Endothelial cell (in vitro differentiated cells): ENCODE measurements at places on chromosomes 5 and 9.

GRCh38 chr5:27472871-27473270 lies 434.5 kb upstream of the CDH9 start:
- DNase-seq = no peak

GRCh38 chr5:83034528-83035207 lies 42.5 kb downstream of the TMEM167A start:
- DNase-seq = no peak

GRCh38 chr5:144230806-144231205 lies 60.1 kb downstream of the KCTD16 start:
- no peak for DNase-seq

DNA sequence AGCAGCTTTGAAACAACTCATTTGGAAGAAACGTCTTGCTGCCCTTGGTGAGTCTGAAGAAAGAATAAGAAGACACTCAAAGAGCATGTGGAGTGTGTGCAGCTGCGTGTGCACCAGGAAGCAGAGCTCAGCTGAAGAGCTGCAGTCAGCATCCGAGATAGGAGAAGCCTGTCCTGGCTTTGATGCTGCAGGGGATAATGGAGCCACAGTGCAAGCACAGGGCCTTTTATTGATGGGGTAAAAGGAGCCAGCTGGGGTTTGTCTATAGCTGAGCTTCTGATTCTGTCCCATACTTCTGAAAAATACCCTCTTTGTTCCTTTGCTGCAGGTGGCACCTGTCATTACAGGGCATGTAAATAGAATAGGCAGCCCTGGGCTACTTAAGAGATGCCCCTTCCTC lies 375.7 kb upstream of the ZNF462 start:
- no peak for DNase-seq

DNA sequence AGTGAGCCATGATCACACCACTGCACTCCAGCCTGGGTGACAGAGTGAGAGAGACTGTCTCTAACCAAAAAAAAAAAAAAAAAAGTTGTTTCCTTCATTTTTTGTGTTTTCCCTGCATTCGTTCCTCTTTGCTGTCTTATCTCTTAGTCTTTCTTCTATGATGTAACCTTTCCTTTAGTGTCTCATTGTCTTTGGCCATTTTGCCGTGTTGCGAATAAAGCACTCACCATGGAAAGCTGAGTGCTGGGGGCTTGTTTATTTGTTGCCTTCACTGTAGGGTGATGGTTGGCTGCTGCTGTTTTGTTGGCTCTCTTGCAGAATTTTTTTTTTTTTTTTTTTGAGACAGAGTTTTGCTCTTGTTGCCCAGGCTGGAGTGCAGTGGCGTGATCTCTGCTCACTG lies 7.7 kb downstream of the EHMT1 start:
- DNase-seq = no peak

DNA sequence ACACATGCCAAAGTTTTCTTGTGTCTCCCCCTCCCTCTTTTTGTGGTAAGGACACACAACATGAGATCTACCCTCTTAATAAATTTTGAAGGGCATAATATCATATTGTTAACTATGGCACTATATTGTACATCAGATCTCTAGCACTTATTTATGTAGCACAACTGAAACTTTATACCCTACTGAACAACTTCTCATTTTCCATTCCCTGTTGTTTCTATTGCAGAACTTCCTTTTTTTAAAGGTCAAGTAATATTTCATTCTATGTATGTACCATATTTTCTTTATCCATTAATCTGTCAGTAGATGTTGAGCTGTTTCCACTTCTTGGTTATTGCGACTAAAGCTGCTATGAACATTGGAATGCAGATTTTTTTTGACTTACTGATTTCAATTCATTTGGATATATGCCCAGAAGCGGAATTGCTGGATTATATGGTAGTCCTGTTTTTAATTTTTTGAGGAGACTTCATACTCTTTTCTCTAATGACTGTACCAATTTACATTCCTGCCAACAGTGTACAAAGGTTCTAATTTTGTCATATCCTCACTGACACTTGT lies 305.3 kb downstream of the PRR16 start:
- no peak for DNase-seq

DNA sequence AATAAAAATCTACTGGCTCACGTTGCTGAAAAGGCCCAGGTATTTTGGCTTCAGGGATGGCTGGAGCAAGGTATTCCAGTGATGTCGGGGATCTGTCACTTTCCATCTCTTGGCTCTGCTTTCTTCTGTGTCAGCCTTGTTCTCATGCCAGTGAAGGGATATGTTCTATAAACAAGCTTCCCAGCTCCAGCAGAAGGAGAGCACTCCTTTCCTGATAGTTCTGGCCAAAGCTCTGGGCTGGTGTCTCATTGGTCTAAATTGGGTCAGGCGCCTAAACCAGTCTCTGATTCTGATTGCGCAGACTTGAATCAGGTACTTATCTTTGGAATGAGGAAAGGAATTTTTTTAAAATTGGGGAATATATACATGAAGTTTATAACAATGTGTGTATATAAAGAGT lies 5.1 kb downstream of the SNX30 start:
- DNase-seq = no peak

GRCh38 chr5:158546748-158547147 lies 553.0 kb downstream of the EBF1 start:
- no peak for DNase-seq

- DNase-seq = no peak
Measured at GRCh38 chr5:143114481-143114880, 289.0 kb downstream of the NR3C1 start.

DNA sequence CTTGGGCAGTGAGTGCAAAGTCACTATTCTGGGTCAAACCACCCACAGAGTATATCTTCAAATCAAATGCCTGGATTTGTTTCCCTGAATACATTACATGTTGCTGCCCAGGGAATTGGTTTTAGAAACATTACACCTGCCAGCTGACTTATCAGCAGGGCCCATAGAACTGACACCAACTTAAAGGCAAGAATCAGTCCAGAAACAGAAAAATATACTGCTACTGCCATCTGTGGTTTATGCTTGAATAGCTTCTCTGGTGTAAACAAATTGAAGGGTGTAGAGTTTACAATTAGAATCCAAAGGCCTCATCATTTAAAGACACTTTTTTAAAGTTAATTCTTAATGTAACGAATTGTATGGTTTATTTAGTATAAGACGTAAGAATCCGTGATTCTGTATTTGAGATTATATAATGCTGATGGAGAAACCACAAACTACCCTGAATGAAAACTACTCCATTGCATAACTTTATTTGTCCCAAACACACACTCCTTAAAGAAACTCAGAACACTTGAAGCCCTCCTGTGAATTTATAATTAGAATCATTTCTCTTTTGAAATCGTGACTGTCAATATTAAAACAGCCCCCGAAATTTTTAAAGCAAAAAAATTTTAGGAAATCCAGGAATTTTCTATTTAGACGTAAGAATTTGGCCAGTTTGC lies 6.2 kb downstream of the NR6A1 start:
- DNase-seq = no peak

GRCh38 chr5:89816038-89816437 lies 593.5 kb downstream of the CETN3 start:
- DNase-seq = no peak

DNA sequence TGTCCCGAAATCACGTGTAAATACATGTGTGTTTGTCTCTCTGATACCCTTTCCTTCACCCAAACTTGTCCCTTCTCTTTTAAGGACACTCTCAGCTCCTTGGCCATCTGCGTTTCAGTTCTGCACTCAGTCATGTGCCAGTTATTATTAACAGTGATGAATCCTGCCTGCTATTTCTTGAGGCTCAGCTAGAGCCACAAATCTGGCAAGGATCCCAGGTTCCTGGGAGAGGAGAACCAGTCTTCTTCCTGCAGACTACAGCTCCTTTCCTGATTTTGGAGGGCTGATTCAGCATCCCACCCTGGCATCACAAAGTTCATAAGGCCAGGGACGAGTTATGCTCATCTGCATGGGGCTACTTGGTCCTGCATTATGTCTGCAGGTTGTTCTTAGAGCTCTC lies 5.6 kb downstream of the MAMDC2 start:
- no peak for DNase-seq

GRCh38 chr9:114059047-114059803 lies 18.9 kb downstream of the AMBP start:
- DNase-seq = no peak

- peak; percentile 75 for DNase-seq
Measured at GRCh38 chr5:173327948-173328843, at the start of gene STC2. STC2 (minus strand) TSS chr5:173328414; CDS start chr5:173328193, 221 bp downstream.

- DNase-seq = no peak
Measured at GRCh38 chr9:128232528-128233428, 29.6 kb downstream of the DNM1 start.

DNA sequence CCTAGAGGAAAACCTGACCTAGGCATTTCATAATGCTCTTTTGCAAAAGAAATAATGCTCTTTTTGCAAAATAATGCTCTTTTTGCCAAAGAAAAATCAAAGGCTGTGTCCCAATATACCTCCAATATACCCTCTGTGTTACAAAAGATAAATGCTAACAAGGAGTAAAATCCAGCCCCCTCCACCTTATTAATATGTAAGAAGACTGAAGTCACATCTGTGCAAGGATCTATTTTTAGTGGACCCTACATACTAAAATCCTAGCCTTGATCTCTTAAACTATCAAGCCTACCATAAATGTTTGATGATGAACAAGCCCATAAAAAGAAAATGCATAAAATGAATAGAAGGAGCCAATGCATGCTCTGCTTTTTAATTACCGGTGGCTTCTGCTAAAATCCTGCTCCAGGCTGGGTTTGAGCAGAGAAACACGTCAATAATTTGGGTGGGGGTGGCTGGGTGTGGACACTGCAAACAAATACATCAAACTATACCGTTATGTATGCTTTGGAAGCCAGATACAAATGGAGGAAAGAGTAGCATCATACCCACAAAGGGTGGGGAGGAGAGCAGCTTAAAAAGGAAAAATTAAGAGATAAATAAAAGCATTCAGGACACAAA lies 131.6 kb downstream of the SEMA6A start:
- no peak for DNase-seq

- DNase-seq = no peak
Measured at GRCh38 chr5:91424638-91425436, 41.7 kb upstream of the ARRDC3 start.

GRCh38 chr9:97419309-97419867 lies 7.5 kb downstream of the TDRD7 start:
- no peak for DNase-seq

GRCh38 chr5:79535477-79536192 lies 21.7 kb upstream of the HOMER1 start:
- DNase-seq = no peak

DNA sequence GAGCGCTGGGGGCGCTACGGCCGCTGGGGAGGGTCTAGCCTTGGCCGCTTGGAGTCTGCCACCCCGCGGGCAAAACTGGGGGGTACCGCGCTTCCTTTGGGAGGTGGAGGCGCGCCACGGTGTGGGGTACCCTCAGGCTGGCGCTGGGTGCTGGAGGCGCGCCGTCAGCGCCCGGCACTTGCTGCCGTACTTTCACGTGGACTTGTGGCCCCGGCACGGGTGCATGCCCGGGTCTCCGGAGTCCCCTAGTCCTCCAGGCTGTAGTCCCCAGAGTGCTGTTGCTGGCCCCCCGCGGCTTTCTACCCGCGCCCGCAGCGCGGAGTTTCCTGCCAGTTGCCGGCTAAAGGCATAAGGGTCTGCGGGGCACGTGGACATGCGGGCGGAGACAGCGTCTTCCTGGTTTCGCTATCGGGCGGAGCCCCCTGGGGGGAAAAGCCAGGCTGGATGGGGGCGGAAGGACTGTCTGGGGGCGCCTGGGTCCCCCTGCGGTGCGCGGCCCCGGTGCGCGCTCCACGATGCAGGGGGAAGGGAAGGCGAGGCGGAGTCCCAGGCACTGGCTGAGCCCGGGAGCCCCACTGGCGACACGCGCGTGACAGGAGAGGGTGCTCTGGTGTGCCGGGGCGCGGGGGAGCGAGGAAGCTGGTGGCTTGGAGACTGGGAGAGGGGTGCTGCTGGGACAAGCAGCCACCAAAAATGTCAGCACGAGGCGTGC lies 666 bp downstream of the PPARGC1B start:
- peak; percentile 46 for DNase-seq

- no peak for DNase-seq
Measured at GRCh38 chr5:8060235-8060952, 191.4 kb downstream of the MTRR start.

DNA sequence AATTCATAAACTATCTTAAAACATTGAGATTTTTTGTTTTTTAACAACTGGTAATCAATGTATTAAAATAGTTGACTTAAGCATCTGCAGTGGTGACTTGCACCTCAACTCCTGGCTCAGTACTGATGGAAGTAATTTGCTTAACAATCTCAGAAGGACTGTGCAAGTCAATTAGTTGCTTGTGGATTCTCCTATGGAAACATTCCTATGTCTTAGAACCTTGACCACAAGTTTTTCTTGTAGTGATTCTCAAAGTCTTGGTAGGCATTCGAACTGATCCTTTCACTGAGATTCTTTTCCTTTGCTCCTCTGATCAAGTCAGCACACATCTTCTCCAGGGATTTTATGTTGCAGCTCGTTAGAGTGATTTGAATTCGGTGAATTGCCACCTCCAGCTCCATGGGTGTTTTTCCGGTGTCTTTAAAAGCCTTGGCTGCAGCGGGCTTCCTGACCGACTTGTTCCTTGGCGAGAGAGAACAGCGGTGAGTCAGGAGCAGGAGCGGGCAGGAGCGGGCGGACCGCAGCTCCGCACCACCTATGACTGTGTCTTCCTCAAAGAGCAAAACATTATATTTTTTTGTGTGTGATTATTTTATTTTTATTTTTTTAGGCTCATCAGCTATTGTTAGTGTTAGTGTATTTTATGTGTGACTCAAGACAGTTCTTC lies 21.1 kb downstream of the HMGXB3 start:
- no peak for DNase-seq

DNA sequence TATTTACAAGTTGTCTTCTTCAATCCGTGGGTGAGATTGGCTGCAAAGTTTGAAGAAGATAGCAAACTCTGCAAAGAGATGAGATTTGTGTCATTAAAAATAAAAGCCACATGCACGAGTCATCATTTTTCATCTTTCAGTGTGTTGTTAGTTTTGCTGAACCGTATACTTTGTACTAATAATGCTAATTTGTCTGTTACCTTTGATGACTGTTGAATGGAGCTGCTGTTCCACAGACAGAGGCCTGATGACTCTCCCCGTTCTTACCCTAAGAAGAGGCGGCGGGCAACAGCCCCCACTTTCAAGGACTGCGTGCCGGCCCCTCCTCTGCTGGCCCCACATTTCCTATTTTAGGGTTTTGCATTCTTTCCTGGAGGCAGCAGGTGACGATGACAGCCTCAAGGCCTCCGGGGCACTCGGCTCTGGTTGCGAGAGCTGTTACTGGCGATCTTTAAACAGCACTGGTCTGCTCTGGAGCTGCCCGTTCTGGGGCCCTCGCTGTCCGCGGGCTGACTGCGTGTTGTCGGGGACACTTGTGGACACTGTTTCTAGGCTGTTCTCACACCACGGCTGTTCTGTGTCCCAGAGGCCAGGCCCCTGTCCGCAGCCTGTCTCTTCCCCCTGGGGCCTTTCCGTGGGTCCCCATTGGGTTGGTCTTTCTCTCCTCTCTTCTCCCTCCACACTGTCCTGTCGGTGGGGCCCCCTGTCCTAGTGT lies 35.1 kb downstream of the NDUFS6 start:
- DNase-seq = no peak

GRCh38 chr9:26412446-26412845 lies 480.2 kb downstream of the CAAP1 start:
- no peak for DNase-seq

- no peak for DNase-seq
Measured at GRCh38 chr5:131514316-131515283, 120.4 kb downstream of the RAPGEF6 start.
